ENCODE measurements at places on chromosomes 16 and 17.
A peak's percentile ranks its signal among the peaks of the same experiment; 100 is the strongest.

DNA sequence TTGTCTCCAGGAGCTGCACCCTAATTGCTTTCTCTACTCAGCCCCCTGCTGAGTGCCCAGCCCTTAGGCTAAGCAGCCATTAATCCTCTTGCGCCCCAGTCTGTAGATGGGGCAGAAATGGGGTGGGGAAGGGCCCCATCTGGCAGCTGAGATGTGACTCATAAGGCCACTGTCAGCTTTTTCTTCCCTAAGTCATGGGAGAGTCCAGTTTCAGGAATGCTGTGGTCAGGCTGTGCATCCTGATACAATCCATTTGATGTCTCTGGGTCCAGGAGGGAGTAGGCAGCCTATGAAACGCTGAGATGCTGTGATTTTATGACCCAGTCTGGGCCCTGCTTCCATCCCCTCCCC, 12.3 kb downstream of the PLXDC1 start:
- no peak for DNase-seq

GRCh38 chr17:68179236-68179925, 68.5 kb upstream of the AMZ2 start:
- no peak for DNase-seq

- no peak for DNase-seq
These were observed 59.8 kb downstream of the ADCY9 start for GRCh38 chr16:4056161-4057105.

DNA sequence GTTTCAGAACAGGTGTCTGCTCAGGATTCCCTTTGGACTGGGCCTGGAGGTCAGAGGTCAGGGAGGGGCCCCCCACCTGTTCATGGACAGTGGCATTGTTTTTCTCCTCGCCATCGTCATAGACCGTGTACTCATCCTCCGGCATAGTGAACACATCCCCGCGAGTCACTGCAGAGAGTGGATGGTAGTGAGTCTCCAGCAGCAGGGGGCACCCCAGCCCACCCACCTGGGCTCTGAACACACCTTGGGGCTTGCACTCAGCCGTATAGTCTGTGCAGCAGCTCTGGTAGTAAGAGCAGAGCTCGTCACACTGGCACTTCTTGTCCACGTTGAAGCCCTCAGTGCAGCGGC, 448 bp downstream of the VTN start:
- DNase-seq, result no peak

DNA sequence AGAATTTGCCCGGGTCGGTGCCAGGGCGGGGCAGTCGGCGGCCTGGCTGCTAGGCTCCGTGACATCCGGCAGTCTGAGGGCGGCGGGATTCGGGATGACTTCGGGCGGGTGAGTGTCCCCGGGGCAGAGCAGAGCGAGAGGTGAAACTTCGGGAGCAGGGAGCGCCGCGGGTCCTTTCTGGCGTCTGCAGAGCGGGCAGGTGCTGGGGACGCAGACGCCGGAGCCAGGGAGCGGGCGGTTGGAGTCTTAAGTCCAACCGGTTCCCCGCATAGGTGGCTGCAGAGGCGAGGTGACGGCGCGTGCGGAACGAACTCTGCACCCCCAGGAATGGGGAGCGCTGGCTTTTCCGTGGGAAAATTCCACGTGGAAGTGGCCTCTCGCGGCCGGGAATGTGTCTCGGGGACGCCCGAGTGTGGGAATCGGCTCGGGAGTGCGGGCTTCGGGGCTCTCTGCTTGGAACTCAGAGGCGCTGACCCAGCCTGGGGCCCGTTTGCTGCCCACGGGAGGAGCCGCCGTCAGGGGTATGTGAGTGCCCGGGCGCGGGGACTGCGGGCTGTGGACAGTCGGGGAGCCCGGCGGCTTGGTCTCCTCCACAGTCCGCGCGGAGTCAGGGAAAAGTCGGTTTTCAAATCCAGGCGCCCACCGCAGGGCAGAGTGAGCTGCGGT, at the start of gene B4GALNT2:
Gene B4GALNT2 (plus strand): TSS at position 71 of the 666 bp plus-strand sequence. CDS start 24 bp downstream, at position 95.
- peak; percentile 13 for DNase-seq

DNA sequence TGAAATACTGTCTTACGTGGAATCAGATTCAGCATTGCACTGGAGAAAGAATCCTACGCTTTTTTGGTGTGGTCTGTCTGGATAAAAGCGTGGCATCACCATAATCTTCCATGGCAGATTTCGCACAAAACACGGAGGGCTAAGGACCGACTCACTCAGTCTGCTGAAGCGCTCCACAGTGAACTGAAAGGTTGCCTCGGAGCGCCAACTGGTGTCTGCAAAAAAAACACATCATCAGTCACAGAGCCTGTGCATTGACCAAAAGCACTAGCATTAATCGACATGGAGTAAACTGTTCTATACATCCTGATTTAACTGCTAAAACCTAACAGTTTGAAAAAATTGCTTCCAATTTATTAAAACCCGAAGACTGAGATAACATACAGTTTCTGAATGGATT, 40.5 kb downstream of the USP7 start:
- no peak for DNase-seq

- no peak for DNase-seq
These were observed 5.8 kb downstream of the PIGQ start for GRCh38 chr16:575354-576196.

All from GM12892 (cell line).